ENCODE measurements at places on chromosomes 6 and 20. TPM values are rescaled to one million over a fixed set of nuclear protein-coding genes. Genes with fewer than 3 reads are reported as not detected.

The SAMD10 gene
- 4.6 TPM for total RNA-seq

GRCh38 chr20:31542201-31542842 lies 28.1 kb downstream of the HM13 start:
- H3K36me3 ChIP-seq: peaks cover 25% of the 10 kb centered on the region
- no peak for DNase-seq
- H3K27ac ChIP-seq: no peak overlapping the region
- H3K4me1 ChIP-seq: no peaks in the 10 kb centered on the region
- no peak overlapping the region for H3K4me3 ChIP-seq

The PLN gene
- not detected for total RNA-seq

- no peak overlapping the region for H3K27ac ChIP-seq
- peaks cover 11% of the 10 kb centered on the region for H3K36me3 ChIP-seq
- H3K27me3 ChIP-seq: no peaks in the 10 kb centered on the region
- DNase-seq: no peak
These were observed 19.2 kb upstream of the TSPYL1 start for GRCh38 chr6:116298973-116299372.

- peaks cover 14% of the 10 kb centered on the region for H3K4me1 ChIP-seq
- peak overlapping the region; percentile 98 for H3K4me3 ChIP-seq
- H3K27ac ChIP-seq: peak overlapping the region; percentile 97
These were observed 500 bp downstream of the LTV1 start for GRCh38 chr6:143843677-143843999.

The SLC17A3 gene
- not detected for total RNA-seq

The GRIK2 gene
- total RNA-seq: 6.0 TPM

- H3K4me3 ChIP-seq: no peak overlapping the region
- no peak for DNase-seq
- peaks cover 15% of the 10 kb centered on the region for H3K4me1 ChIP-seq
These were observed 3.7 kb downstream of the MANEA start for GRCh38 chr6:95581073-95581472.

GRCh38 chr6:167736486-167737204 lies 90.1 kb upstream of the AFDN start:
- H3K27me3 ChIP-seq: no peaks in the 10 kb centered on the region
- peaks cover 3% of the 10 kb centered on the region for H3K4me1 ChIP-seq
- no peak for DNase-seq
- H3K36me3 ChIP-seq: no peaks in the 10 kb centered on the region
- no peak overlapping the region for H3K4me3 ChIP-seq

- H3K36me3 ChIP-seq: peaks cover 4% of the 10 kb centered on the region
- no peak overlapping the region for H3K4me3 ChIP-seq
- H3K27ac ChIP-seq: peak overlapping the region; percentile 45
- DNase-seq: no peak
- no peaks in the 10 kb centered on the region for H3K27me3 ChIP-seq
These were observed 114.6 kb upstream of the RIPOR2 start for GRCh38 chr6:25050356-25050755.

DNA sequence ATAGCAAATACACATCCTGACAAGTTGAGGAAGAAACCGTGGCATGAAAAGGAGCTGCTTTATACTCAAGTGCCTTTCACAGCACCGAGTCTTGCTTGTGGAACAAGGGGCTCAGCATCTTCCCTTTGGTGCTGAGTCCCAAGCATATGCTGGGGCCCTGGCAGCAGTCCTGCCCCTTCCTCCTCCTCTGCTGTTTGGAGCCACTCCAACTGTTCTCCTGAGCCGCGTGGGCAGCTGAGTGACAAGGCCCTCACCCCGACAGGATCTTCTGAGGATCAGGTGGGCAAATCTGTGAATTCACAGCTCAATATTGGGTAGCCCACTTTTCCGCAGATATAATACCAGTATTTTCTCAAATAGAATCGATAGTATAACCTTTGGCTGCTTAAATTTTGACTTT lies 24.7 kb downstream of the DACT2 start:
- H3K27me3 ChIP-seq: peaks cover 1% of the 10 kb centered on the region
- H3K4me3 ChIP-seq: no peak overlapping the region
- no peak for DNase-seq
- H3K4me1 ChIP-seq: no peaks in the 10 kb centered on the region

- H3K27me3 ChIP-seq: no peaks in the 10 kb centered on the region
- no peak overlapping the region for H3K4me3 ChIP-seq
- peaks cover 4% of the 10 kb centered on the region for H3K36me3 ChIP-seq
- H3K27ac ChIP-seq: no peak overlapping the region
- DNase-seq: no peak
- H3K4me1 ChIP-seq: peaks cover 26% of the 10 kb centered on the region
These were observed 16.8 kb downstream of the SOX4 start for GRCh38 chr6:21610341-21610740.

The RHAG gene
- total RNA-seq: 0.60 TPM

Measured in WTC11 (cell line).